ENCODE measurements at places on chromosomes 7 and 10. TPM values are rescaled to one million over a fixed set of nuclear protein-coding genes. Genes with fewer than 3 reads are reported as not detected.

PSD gene
- polyA plus RNA-seq, result 4.7 TPM

GRCh38 chr10:80596391-80597257 lies 58.9 kb downstream of the SH2D4B start:
- no peak for DNase-seq

DNA sequence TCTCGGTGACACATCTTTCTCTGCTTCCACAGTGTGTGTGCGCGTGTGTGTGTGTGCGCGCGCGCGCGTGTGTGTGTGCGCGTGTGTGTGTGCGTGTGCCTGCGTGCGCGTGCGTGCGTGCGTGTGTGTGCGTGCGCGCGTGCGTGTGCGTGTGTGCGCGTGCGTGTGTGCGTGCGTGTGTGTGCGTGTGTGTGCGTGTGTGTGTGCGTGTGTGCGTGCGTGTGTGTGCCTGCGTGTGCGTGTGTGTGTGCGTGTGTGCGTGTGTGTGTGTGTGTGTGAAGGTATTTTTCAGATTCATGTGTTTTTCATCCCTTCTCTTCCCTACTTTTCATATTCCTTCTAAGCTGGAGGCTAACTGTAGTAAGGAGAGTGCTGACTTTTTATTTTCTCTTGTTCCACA lies 148.4 kb downstream of the CREB5 start:
- DNase-seq, result no peak

GRCh38 chr10:52486840-52487611 lies 172.9 kb downstream of the DKK1 start:
- no peak for DNase-seq

GNG11 gene
- 35.1 TPM for polyA plus RNA-seq

GRCh38 chr10:61617586-61617985 lies 45.1 kb upstream of the CABCOCO1 start:
- no peak for DNase-seq

GRCh38 chr7:67343572-67343971 lies 346.9 kb downstream of the TYW1 start:
- peak; percentile 54 for DNase-seq

DNA sequence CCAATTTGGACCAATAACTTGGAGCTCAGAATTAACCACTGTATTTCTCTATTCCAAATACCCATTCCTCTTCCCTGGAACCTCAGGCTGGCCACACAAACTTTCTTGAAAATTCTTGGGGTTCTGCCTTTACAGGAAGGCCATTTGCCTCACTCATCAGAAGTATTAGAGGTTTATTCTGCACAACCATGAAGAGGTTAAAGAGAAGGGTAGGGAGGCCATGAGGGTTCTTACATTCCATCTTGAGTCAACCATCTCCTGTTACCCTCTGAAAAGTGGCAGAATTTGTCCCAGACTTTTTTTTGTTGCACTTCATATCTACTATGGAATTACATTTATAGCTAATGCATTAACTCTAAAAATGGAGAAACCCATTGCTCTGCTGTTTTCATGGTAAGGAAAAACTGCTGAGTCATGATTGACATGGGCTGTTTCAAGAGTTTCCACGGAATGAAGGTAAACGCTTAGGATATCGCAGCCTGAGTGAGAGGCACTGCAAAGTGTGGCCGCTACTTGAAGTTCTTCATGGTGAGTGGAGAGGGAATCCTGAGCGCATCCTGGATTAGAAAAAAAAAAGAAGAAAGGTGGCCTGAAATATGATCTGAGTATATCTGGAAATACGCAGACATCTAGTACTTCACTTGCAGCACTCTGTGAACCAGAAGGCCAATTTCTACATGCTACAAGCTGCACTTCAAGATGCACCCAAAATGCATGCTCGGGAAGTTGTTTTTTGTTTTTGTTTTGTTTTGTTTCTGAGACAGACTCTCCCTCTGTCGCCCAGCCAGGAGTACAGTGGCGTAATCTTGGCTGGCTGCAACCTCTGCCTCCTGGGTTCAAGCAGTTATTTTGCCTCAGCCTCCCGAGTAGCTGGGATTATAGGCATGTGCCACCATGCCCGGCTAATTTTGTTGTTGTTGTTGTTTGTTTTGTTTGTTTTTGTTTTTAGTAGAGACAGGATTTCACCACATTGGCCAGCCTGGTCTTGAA lies 83.7 kb downstream of the KIAA1217 start:
- no peak for DNase-seq

MRC1 gene
- polyA plus RNA-seq, result 17.1 TPM

GRCh38 chr7:43318188-43318770 lies 205.8 kb downstream of the HECW1 start:
- no peak for DNase-seq

GRCh38 chr10:59865101-59865500 lies 41.3 kb downstream of the CCDC6 start:
- no peak for DNase-seq

DNA sequence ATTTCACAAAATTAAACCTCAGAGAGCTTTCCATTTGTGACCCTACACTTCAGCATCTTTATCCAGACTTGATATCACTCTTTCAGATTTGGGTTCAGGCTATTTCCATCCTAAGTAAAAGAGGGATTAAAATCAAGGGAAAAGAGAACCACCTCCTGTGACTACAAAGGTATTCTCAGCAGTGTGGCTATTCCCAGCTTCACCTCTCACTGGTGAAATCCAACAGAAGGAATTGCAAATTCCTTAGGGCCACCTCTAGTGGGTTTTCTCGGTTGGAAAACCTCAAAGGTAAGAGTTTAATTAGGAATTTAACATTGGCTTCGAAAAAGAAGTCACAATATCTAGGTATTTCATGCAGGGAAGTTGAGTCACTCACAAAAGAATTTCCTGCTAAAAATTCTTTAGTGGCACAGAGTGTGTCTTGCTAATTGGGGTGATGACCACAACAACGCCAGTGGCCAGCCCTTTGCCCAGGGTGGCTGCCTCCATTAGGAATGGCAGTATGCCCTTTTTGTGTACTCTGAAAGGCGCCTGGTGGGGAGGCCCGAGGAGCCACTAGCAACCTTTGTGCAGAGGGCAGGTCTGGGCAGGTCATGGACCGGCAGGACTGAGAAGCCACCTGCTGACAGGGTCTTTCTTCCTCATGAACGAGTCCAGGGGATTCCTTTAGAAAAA lies 52.2 kb downstream of the SEM1 start:
- DNase-seq, result no peak

SKIDA1 gene
- 2.5 TPM for polyA plus RNA-seq

LIPK gene
- polyA plus RNA-seq, result 2.6 TPM

DNA sequence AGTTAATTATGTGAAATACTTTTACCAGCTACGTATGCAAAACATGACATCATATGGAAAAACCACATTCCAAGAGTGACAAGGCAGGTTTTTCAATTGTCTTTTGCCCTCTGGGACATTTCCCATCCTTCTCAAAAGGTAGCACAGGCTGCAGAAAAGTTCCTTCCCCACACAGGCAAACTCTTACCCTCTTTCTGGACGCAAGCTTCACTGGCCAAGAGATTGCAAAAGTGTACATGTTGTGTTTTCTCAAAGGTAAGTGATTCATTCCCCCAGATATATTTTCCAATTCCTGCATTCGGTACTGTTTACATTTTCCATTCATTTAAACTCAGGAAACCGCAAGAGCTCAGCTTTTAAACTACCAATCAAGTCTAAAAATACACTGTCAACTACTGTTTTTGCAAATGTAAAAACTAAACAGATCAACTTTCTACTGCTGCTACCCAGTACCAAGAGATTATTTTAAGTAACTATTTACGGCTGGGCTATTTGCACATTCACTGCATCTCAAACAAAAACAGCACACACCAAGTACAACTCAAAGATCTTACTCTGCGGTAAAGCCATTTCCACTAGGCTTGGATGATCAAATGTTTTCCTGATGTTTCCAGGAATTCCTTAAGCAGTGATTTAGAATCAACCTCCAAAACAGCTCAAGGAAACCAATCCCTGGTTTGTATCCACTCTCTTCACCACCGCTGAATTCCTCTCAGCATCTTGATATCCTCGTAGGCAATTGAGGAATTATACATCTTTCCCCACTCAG lies 233.6 kb upstream of the CCDC6 start:
- peak; percentile 32 for DNase-seq

- DNase-seq, result no peak
Measured at GRCh38 chr7:156919132-156919713, 26.2 kb upstream of the LMBR1 start.

GRCh38 chr10:8221451-8221850 lies 167.0 kb downstream of the GATA3 start:
- DNase-seq, result peak; percentile 49

RET gene
- 1.7 TPM for polyA plus RNA-seq

FAM107B gene
- polyA plus RNA-seq, result 23.0 TPM

DNA sequence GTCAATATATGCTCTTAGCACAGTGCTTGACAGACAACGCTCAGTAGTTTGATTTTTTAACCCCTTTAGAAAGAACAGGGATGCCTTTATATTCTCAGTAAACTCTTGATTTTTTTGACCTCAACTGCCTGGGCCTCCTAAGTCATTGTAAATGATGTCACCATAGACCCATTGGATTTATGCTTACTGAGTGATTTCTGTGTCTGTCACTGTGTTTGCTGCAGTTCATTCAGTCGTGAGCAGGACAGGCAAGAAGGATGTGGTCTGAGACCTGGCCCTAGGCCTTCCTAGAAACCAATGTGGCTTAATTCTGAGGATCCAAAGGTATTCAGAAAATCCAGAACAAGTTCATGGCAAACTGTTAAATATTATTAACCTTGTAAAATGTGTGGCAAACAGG lies 868.1 kb downstream of the XPNPEP1 start:
- no peak for DNase-seq

- peak; percentile 57 for DNase-seq
Measured at GRCh38 chr7:106031300-106032035, 68.4 kb downstream of the CDHR3 start.

GRCh38 chr7:96097835-96098234 lies 224.1 kb downstream of the SLC25A13 start:
- DNase-seq, result no peak

Measured in muscle of arm (tissue), 14 donors.